AG08395 (cell line): ENCODE measurements at places on chromosomes 5 and 9.
A peak's percentile ranks its signal among the peaks of the same experiment; 100 is the strongest.

DNA sequence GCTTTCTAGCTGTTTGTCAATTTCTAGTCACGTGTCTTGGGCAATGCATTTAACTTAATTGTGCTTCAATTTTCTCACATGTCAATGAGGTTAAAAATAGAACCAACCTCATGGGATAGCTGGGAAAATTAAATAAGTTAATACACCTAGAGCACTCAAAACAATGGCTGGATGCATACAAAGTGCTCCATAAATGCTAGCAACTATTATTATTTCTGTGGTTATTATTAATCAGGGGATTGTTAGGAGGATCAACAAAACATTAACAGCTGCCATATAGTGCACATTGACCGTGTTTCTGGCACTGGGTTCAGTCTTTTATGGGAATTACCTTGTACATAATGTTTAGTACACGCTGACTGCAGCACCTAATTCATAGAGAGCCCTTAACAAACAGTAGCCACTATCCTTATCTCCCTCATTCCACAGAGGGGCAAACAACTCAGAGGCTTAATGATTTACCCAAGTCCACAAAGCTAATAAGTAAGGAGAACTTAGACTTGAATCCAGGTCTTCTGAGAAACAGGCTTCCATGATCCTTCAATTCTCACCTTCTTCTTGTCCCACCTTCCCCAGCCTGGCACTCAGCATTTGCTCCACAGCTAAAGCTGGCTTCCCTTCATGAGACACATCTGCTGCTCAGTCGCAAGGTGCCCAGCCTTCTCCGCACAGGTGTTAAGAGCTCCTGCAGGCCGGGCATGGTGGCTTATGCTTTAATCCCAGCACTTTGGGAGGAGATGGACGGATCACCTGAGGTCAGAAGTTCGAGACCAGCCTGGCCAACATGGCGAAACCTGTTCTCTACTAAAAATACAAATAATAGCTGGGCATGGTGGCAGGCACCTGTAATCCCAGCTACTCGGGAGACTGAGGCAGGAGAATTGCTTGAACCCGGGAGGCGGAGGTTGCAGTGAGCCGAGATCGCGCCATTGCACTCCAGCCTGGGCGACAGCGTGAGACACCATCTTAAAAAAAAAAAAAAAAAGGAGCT lies 137.4 kb upstream of the ABCA1 start:
- DNase-seq, result no peak

GRCh38 chr5:131491749-131492148 lies 143.3 kb downstream of the RAPGEF6 start:
- peak; percentile 6 for DNase-seq

DNA sequence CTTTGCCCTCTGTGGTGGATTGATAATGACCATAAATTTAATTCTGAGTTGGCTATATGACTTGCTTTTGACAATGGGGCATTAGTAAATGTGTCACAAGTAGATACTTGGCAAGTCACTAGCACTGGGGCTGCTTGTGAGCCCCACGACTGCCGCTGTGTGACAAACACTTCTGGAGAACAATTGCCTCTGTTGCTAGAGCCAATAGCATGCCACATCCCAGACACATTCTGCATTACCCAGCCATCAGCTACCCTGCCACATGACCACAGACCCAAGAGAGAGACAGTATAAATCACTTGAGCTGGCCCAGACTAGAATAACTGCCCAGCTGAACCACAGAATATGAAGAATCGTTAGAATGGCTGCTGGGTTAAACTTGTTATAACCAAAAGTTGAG lies 753.2 kb upstream of the DMAC1 start:
- no peak for DNase-seq

GRCh38 chr9:81847181-81847915 lies 80.9 kb upstream of the SPATA31D4 start:
- DNase-seq, result no peak

DNA sequence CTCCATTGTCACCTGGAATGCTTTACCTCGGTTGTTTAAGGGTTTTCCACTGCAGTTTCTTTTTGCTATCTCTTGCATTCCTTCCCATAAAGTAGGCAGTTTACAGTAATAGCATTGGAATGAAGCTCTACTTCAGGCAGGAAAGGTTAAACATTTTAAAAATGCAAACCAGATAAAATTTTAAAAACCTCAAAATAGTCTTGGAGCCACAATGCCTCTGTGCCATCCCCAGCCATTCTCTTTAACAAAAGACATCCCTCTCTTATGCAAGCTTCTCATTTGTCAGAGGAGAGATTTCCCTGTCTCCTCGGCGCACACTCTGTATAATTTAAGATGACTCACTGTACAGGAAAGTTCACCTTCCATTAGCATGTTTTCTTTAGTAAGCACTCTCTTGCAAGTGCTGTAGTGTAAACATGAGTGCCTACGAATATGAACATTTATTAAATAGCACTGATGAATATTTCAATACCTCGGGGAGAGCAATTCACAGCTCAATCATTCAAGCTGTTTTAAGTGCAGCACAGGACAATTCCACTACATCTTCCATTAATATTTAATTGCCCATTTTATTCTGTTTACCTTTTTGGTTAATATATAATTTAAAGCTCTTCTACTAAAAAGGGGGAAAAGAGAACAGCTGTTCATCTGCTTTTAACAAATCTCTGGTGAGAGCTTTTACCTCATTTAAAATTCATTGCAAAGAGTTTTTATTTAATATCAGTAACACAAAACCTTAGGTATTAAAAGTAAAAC lies 343.6 kb downstream of the SPATA31D1 start:
- peak; percentile 80 for DNase-seq

- no peak for DNase-seq
These were observed 719 bp downstream of the MIGA2 start for GRCh38 chr9:129036923-129037766.

GRCh38 chr5:140603734-140604133 lies 29.2 kb downstream of the CD14 start:
- no peak for DNase-seq

- no peak for DNase-seq
These were observed 123.0 kb upstream of the LHFPL2 start for GRCh38 chr5:78771260-78772205.

GRCh38 chr9:107137495-107138202 lies 145.4 kb upstream of the RAD23B start:
- peak; percentile 74 for DNase-seq

- DNase-seq, result no peak
These were observed 58.9 kb upstream of the CNTLN start for GRCh38 chr9:17075758-17076485.

- peak; percentile 61 for DNase-seq
These were observed 84.4 kb downstream of the C9orf152 start for GRCh38 chr9:110123341-110124095.

DNA sequence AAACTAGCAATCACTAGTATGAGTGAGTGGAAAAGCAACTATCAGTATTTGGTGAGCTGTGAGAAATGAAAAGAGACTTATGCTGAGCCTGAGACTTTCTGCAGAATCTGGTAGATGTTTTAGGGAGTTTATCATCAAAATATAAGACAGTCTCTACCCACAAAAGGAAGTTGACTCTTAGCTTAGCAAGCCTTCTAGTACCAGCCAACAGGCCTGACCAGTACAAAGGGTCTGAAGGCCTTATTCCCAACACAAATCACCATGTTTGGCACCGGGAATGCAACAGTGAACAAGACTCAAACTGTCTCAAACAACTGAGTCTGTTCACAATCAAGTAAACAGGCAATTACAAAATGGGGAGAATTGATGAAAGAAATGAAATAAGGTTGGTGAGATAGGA lies 244.4 kb downstream of the CWC27 start:
- peak; percentile 55 for DNase-seq

GRCh38 chr5:163995206-163995605 lies 489.8 kb downstream of the MAT2B start:
- no peak for DNase-seq

DNA sequence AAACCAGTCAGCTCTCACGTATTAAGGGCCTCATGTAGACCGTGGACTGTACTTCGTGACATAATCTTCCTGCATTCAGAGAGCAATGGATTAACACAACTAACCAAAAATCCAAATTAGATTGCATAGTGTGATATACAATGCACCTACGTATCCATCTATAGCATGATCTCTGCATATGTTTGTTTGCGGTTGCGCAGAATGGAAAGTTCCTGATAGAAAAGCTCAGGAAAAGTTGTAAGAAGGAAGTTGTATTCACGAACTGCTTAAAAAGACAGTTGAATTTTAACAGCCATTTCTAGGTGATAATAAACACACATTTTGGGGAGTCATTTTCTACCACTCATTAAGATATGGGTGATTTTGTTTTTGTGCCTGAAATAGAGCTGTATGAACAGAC lies 869.0 kb downstream of the TLE4 start:
- DNase-seq, result no peak

DNA sequence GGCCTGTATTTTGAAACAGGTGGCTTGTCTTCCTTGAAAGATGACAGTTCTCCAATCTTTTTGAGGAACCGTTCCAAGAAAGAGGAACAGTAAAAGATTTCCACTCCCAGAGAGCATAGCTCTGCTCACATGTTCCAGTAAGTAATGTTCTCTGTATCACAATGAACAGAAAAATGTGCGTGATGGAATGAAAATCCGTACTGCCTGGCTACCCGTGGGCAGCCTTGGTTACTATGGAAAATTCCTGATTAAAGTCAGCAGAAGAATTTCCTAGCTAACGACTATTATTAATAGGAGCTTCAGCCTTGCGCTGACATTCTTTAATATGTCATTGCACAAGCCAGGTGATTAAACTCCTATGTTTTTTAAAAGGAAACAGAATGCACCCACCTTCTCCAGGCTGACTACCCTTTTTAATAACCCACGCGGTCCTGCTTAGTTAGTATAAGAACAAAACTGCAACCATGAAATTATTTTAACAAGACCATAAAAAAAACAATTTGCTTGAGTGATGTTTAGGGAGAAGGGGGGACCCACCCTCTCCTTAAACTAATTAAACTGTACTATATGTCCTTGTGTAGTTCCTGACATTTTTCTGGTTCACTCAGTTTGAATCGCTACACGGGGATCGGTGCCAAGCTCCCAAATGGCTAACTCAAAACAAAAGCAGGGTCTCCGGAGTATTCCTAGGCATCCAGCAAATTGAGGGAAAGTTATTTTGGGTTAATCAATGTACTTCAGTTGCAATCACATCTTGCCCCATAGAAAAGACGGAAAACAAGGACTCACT lies 54.8 kb upstream of the CPEB4 start:
- DNase-seq, result no peak

- no peak for DNase-seq
These were observed 4.9 kb downstream of the ADAM19 start for GRCh38 chr5:157570531-157571200.

GRCh38 chr9:134396825-134397224 lies 70.6 kb downstream of the RXRA start:
- no peak for DNase-seq

- peak; percentile 37 for DNase-seq
These were observed 17.7 kb downstream of the TTLL11 start for GRCh38 chr9:122075135-122076030.

DNA sequence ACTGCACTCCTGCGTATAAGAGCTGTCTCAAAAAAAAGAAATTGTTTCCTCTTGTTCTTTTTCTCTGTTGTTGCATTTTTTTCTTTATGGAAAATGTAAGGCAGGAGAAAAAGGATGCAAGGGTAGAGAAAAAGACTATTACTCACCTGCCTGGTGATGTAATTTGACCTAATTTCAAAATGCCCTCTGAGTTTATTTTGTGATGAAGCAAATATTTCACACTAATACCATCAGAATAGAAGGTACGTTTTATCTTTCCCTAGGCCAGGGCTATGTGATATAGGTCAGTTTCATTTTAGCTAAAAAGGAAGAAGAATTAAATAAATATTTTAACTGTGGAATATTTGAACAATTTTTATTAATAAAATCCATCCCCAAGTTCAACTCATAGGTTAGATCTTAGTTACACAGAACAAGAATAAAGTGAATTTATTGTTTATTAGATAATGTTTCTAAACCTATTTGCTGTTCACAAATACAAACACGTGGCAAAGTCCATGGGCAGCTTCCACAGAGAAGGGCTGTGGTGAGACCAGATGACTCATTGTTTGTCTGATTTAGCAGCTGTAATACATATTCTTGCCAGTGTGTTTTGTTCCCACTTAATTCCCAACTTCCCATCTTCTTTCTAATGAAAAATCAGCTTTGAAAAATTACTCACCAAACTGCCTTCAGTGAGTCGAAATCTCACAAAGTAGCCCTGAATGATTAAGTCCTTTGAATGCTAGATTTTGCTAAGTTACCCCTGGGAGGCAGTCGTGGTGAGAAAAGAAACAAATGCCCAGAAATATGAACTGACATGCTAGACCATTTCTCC lies 52.8 kb upstream of the CCDC112 start:
- peak; percentile 85 for DNase-seq

DNA sequence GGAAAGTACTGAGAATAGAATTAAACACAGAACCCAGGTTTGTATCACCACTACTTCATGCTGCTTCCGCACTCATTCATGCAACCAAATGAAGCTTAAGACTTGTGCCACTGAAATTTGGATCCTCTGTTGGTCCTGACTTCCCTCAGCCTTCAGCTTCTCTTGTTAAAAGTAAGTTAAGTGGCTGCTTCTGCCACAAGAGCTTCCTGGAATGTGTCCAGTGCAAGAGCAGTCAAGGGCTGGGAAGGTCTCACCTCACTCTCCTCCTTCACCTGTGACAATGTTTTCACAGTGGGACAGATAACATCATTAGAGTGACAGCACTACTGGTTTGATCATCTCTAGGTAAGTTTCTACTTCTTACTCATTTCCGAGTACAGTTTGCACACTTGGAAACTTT lies 7.9 kb downstream of the SNCAIP start:
- DNase-seq, result no peak

DNA sequence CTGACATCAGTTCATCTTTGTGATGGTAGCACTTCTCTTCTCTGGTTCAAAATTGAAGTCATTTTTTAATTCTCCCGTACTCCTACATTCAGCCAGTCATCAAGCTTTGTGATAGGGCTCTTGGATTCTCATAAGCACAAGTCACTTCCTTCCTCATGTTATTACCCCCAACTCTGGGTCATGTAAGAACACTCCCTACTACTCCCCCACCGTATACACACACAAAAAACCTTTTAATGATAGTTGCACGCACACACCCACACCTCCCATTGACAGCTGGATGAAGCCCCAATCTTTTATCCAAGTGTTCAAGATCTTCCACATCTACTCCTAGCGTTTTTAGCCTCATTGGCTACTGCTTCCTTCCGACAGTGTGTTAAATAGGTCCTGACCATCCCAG lies 16.8 kb downstream of the KDM3B start:
- no peak for DNase-seq

DNA sequence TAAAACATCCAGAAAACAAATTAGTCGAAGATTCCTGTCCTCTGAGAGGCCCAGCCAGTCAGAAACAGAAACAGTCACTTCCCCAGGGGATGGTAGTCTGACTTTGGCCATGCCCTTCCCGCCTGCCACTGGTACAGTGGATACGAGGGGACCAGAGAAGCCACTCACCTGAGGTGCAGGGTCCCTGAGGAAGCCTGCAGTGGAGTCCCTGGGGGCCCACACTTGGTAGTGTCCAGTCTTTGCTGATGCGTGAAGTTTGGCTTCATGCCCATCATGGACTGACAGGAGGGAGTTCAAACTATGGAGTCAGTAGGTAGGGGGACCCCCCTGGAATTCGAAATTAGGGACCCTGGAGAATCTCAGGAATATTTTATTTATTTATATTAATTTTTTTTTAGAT lies 147.5 kb downstream of the DAB2IP start:
- DNase-seq, result no peak
